ENCODE measurements at places on chromosomes 13 and 19.
A peak's percentile ranks its signal among the peaks of the same experiment; 100 is the strongest.

GRCh38 chr19:48975947-48976847, 11.1 kb downstream of the FTL start:
- DNase-seq, result peak; percentile 27

- DNase-seq, result no peak
Observed at GRCh38 chr19:16379521-16380313, 55.1 kb downstream of the KLF2 start.

DNA sequence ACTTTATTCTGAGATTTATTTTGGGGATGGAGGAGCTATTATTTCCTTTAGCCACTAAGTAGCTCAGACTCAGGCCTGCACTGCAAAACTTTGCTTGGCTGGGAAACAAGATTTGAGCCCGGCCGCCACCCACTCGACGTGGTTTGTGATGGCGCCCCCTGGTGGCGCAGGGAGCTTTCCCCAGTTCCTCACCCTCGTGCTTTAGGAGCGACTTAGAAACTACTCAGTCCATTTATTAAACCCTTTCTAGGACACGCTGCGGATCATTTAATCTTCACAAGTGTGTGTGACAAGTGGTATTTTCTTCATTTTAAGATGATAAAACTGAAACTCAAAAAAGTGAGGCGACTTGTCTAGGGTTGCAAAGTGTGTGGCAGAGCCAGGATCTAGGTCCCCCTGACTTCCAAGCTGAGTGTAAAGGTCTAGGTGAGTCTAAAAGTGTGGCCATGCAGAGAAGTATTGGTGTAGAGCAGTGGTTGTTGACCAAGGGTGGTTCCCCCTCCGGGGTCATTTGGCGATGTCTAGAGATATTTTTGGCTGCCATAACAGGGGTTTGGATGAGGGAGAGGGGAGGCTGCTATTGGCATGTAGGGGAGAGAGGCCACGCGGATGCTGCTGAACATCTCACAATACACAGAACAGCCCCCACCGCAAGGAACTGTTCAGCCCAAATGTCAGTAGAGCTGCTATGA, 2.2 kb downstream of the CXCL17 start:
- DNase-seq, result peak; percentile 82

GRCh38 chr19:6069268-6069791, 41.0 kb downstream of the RFX2 start:
- no peak for DNase-seq

DNA sequence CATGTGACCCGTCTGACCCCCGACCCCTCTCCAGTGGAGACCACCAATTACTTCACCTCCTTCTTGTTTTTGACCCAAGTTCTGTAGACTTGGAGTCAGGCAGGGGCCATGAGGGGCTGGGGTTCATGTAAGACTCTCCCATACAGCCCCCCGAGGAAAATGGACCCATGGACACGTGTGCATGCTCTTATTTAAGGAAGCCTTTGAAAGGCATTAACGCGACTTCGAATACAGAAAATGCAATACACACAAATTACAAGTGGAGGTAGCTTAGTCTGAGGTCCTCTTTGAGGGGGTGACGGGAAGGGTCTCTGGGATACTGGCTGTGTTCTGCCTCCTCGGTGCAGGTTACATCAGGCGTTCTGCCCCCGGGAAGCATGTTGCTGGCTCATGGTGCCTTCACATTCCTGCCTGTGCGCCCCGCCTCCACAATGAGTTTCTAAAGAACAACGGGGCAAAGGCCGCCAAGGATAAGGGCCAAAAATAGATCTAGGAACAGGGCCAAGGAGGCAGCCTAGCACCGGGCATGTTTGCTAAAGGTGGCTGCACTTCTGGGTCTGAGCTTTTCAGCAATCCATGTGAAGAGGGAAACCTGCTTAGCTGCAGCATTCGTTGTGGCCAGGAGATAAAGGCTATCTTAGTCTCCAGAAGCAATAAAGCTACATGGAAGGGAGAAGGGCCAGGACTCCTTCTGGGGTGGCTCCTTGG, 54.5 kb downstream of the RAB20 start:
- DNase-seq, result peak; percentile 73

DNA sequence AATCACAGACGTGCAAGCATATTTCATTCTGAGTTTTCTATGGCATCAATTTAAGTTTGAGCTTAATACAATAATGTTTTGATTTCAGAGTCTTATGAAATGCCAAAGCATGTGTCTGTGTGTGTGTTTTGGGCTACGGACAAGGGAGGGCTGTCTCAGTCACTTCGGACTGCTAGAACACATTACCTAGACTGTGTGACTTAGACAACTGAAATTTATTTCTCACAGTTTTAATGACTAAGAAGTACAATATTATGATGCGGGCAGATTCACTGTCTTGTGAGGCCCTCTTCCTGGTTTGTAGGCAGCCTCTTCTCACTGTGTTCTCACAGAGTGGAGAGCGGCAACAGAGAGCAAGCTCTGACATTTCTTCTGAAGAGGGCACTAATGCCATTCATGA, 1202.0 kb downstream of the EFNB2 start:
- DNase-seq, result no peak

GRCh38 chr13:20590561-20590960, 23.6 kb downstream of the IFT88 start:
- no peak for DNase-seq

DNA sequence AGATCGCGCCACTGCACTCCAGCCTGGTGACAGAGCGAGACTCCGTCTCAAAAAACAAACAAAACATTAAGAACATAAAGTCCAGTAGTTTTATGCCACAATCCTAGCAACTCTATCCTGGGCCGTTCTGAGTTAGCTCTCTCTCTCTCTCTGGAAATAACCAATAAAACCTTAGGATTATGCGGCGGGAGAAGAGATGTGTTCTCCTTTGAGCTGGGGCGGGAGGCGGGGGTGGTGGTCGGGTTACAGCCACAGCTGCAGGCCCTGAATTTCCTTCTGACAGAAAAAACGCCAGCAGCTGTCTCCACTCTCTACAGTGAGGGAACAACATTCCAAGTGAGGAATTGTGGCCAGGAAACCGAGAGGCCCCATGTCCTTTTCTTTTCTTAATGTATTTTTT, 9.1 kb upstream of the PNMA8A start:
- DNase-seq, result peak; percentile 49

GRCh38 chr13:62875118-62875640, 1459.5 kb upstream of the PCDH20 start:
- no peak for DNase-seq

- peak; percentile 29 for DNase-seq
Observed at GRCh38 chr13:44471686-44472085, 98.1 kb downstream of the SERP2 start.

DNA sequence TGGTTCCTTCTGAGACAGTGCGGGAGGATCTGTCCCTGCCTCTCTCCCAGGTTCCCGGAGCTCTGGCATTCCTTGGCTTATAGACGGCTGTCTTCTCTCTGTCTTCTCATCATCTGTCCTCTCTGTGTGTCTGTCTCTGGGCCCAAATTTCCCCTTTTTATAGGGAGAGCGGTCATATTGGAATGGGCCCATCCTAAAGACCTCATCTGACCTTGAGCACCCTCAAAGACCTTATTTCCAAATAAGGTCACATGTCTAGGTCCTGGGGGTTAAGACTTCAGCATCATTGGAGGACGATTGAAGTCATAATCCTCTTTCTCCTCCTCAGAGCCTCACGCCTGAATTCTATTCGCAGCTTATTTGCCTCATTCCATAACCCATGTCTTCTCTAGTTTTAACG, 98.4 kb downstream of the RAB20 start:
- no peak for DNase-seq

DNA sequence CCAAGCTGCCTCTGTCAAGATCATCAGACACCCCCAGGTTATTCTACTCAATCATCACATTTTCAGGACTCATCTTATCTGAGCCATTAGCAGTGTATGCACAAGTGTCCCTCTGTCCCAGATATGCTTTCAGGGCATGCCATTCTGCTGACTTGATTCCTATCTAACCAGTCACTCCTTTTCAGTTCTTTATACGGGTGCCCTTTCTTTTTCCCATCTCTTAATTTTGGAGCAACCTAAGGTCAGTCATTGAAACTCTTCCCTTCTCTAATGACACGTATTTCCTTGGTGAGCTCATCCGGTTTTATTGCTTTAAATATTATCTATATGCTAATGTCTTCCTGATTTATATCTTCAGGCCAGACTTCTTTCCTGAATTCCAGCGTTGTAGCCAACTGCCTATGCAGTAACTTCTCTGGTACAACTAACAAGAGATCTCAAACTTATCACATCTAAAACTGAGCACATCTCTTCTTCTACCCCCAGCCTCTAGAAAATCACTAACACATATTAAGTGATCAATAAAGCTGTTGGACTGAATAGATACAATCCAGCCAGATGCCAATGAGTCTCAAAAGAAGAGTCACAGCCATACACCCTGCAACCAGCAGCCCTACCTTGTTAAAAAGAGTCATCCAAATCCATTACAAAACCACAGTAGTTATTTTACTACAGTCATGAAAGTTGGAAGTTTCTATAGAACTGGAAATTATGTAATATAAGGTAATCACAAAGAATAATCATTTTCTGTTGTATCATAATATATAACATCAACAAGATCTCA, 58.8 kb downstream of the DCLK1 start:
- DNase-seq, result no peak

DNA sequence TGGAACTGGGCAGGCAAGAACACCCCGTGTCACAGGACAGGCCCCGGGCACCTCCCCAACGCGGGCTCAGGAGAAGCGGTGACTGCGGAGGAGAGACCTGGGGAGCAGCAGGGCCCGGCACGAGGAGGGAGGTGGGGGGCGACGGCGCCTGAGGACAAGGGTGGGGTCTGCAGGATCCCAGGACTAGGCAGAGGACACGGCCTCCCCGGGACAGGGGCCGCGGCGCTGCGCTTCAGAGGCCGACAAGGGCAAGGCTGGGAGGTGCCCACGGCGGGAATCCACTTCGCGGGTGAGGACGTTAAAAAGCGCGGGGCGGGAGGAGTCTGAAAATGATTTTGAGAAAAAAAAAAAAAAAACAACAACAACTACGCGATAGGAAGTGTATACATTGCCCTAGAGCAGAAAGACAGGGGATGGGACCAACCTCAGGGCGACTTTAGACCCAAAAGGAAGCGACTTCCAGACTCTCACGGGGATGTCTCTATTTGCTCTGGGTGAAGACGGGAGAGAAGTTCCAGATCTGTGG, 44.9 kb downstream of the ZNF611 start:
- no peak for DNase-seq

DNA sequence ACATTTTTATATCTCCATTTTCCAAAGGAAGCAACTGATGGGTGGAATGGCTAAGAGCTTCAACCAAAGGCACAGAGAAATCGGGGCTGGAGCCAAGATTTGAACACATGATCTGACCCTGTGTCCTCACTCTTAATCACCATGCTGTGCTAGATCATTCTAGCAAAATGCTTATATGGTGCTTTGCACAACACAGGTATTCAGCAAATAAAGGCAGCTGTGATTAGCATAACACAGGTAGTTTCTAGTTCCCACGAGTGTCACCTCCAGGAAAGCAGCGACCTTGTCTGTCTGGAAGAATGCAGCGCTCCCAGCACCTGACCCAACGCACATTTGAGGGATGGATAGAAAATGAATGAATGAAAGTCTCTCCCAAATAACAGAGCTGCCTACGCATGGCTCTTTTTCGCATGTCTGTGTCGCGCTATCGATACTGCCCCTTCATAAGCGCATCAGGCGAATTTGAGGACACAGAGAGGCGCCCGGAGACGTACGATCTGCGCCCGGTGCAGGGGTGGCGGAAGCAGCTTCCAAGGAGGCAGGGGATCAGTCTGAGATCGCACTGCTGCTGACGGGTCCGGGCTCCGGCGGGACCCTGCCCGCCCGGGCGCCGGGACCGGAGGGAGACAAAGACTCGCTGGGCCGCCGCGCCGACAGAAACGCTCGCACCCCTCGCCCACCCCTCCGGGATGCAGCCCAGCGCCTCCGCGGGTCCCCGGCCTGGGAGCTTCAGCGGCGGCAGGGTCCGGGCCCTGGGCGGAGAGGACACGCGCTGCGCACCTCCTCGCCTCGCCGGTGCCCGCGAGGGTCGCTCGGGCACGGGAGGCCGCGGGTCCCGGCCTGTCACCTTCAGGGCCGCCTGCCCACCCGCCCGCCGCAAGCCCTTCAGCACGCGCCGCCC, 609 bp downstream of the EPS15L1 start:
- DNase-seq, result peak; percentile 72

- DNase-seq, result no peak
Observed at GRCh38 chr13:75309981-75310580, 171.9 kb downstream of the TBC1D4 start.

DNA sequence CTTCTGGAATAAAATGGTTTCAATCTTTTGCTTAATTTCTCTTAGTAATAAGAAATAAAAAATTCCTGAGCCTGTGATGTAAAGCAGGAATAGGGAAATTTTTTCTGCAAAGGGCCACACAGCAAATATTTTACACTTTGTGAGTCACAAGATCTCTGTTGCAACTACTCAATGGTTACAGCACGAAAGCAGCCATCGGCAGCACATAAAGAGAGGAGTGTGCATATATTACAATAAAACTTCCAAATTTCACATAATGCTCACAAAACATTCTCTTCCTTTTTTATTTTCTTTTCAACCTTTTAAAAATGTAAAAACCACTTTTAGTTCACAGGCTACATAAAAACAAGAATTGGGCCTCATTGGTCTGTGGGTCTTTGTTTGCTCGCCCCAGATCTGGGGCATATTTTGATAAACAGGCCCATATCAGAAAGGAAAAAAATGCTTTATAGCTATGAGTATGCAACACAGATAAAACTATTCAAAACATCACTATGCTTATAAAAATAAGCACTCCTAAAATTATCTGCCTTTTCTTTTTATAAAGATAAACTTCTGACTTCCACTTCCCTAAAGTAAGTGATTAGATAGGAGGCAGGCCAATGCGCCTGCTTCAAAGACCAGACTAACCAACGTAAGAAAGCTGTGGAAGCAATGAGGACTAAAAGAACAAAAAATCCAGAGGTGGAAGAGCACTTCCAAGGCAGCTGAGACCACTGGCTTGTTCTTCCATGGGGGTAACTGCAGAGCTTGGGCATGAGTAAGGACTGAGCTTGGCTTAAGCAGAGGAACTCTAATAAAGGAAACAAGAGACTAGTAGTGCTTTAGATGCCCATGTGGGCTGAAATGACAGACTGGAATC, 26.5 kb downstream of the MYCBP2 start:
- DNase-seq, result peak; percentile 85

GRCh38 chr13:70812481-70812880, 704.2 kb upstream of the KLHL1 start:
- DNase-seq, result no peak

DNA sequence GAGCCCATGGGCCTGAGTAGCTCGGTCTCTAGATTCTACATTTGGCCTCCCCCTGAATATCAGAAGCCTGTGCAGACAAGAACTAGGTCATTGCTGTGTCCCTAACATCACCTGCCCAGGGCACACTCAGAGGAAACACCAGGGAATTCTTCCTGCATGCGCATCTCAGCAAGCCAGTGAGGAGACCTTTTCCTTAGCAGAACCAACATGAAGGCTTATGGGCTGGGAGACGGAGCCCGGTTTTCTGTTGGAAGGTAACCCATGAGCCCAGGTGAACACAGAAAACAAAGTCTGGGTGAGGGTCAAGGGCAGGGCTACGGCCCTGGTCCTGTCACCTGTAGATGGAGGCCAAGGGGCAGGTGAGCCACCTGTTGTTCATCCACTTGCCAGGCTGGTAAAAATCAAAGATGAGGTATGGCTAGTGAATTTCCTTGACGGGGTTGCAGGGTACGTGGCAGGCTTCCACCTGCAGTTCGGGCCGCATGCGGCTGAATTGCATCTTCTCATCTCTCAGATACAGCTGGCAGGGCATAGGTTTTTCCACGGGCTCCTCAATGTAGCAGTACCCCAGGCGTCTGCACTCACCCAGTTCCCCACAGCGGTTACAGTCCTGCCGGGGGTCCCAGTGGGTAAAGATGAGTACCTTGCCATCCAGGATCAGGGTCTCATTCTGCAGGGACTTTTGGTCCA, 3.6 kb upstream of the FAM187B start:
- no peak for DNase-seq

GRCh38 chr13:23180711-23181110, at the start of gene SGCG:
Gene SGCG (plus strand): TSS chr13:23180979. CDS start chr13:23203695, 22,716 bp downstream.
- DNase-seq, result no peak

- no peak for DNase-seq
Observed at GRCh38 chr13:37059848-37060192, 332 bp upstream of the SUPT20H start.
